ENCODE measurements at places on chromosomes 6 and 20.

- DNase-seq = no peak
Observed at GRCh38 chr20:2900845-2901592, 27.7 kb downstream of the PTPRA start.

- no peak for DNase-seq
Observed at GRCh38 chr20:44138867-44139266, 48.1 kb downstream of the JPH2 start.

- no peak for DNase-seq
Observed at GRCh38 chr6:163583558-163583957, 169.0 kb downstream of the QKI start.

DNA sequence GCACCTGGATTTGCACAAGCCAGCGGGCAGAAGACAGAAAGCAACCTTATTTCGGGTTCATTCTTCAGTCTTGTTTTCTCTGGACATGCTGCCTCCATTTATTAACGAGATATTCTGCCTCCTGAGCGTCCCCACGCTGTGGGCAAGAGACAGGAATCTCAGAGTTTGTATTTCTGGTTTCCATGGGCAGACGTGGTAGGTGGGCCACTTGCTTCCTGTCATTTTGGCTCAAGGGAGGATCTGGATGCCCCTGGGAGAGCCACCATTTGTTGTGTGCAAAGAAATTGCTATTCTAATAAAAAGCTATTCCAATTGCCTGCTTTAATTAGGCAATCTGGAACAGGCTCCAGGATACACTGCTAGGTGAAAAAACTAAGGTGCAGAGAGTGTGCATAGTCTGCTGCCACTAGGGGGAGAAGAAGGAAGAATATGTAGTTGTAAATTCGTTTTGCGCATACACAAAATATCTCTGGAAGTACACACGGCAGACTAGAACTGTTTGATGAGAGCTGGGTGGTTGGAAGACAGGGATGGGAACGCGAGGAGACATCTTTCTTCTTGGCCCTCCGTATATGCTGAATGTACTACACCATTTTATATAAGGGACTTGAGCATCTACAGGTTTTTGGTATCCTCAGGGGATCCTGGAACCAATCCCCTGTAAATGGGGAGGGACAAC, 30.1 kb upstream of the SLC16A10 start:
- DNase-seq = peak; percentile 21

GRCh38 chr20:32965581-32966373, 38.5 kb downstream of the SUN5 start:
- peak; percentile 66 for DNase-seq

DNA sequence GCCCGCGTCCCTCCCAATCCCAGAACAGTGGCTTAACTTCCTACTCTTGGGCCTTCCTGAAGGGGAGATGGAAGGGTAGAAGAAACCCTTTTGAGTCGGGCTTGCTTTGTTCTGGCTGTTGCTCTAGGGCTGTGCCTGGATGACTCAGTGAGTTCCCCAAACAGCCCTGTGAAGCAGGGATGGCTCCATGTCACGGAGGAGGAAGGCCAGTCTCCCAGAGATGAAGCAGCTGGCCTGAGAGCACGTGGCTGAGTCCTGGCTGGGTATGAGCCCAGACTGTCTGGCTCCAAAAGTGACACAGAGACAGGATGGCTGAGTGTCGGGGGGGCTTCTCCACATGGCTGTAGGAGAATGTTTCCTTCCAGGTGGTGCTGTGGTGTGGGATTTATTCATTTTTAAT, 4.6 kb downstream of the SYTL3 start:
- no peak for DNase-seq

GRCh38 chr20:20931632-20932031, 174.5 kb downstream of the LINC00237 start:
- DNase-seq = no peak

DNA sequence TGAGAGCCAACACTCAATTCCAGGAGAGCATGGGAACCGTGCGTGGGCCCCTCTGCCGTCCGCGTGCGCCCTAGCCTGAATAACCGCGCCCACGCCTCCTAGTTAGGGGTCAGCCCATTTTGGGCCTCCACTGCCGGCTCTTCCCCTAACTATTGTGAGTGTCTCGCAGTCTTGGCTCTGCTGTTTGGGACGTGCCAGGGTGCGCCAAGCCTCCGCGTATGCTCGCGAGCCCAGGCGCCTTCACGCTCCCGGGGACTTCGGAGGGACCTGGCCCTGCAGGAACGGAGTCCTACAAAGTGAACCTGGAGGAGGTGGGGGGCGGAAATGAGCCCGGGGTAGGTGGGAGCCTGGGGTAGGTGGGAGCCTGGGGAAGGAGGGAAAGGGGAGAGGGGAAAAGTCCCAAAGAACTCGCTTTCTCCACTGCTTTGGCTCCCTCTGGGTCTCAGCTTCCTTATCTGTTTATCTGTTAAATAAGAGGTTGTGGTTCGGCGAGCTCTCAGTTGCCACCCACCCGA, 873 bp upstream of the GCM2 start:
- DNase-seq = no peak

DNA sequence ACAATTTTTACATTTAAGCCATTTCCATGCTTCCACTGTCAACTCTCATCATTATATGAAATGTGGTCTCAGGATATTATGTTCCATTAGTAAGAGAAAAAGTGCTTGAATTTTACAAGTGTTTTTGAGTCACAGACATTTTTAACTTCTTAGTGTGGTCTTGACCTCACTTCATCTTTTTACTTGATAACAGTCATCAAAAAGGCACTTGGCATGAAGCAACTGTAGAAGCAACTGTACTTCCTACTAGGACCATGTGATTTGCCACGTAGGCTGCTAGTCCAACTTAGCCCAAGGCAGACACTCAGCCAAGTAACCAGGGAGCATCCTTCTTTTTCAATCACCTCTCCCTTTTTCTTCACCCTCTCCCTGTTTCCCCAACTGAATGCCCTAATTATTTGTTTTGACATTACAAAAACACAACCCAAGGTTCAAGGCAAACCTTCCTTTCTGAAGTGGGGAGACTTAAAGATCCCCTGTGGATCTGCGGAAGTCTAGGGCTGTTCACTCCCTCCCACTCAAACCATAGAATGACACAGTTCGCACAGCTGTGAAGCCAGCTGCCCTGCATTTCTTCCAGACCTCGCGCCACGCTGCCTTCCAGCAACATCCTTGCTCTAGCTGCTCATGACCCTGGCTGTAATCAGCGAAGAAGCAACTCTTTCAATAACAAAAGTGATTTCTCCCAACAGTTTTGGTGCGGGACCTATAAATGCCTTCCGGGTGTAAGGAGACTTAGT, 45.0 kb downstream of the PHACTR1 start:
- no peak for DNase-seq

DNA sequence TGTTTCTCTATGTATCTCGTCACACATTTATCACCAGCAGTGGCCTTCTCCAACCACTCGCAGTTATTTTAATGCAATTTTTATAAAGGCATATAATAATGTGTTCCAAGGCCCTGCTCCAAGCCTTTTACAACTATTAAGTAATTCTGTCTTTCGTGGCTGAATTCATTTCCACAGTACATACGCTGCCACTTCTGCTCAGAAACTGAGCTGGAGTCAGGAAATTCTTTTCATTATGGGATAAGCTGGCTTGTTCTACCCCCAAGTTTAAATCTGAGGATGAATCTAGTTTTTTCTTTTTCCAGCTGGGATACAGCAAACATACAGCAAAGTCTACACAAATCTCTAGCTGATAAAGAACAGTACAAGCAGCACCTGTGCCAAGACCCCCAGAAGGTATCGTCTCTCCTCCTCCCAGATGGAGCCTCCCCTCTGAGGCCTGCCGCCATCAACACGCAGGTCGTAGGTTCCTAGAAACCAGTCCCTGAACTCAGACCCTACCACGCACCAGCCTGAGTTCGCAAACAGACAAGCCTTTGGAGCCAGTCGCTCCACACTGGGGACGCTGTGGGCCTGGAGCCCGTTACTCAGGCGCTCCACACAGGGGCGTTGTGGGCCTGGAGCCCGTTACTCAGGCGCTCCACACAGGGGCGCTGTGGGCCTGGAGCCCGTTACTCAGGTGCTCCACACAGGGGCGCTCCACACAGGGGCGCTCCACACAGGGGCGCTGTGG, 263.5 kb downstream of the THBS2 start:
- no peak for DNase-seq

DNA sequence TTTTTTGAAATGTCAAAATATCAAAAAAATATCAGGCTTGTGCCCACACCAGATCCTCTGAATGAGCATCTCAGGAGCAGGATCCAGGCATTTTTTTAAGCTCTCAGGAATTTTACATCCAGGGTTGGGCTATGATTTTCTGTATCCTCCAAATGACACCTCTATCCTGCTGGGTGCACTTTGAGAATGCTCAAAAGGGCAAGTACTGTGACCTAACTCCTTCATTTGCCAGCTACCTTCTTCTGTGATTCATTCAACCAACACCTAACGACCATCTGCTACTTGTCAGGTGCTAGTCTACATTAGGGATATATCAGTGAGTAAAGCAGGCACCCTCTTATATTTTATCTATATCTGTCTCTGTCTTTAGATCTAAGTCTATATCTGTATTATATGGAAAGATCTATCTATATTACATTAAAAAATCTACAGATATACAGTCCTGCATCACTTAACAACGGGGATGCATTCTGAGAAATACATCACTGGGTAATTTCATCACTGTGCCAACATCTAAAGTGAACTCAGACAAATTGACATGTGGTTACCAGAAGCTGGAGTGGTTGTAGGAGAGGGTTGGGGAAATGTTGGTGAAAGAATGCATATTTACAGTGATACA, 131.6 kb downstream of the KIF16B start:
- DNase-seq = no peak

- DNase-seq = no peak
Observed at GRCh38 chr20:23020230-23021018, 14.7 kb upstream of the SSTR4 start.

DNA sequence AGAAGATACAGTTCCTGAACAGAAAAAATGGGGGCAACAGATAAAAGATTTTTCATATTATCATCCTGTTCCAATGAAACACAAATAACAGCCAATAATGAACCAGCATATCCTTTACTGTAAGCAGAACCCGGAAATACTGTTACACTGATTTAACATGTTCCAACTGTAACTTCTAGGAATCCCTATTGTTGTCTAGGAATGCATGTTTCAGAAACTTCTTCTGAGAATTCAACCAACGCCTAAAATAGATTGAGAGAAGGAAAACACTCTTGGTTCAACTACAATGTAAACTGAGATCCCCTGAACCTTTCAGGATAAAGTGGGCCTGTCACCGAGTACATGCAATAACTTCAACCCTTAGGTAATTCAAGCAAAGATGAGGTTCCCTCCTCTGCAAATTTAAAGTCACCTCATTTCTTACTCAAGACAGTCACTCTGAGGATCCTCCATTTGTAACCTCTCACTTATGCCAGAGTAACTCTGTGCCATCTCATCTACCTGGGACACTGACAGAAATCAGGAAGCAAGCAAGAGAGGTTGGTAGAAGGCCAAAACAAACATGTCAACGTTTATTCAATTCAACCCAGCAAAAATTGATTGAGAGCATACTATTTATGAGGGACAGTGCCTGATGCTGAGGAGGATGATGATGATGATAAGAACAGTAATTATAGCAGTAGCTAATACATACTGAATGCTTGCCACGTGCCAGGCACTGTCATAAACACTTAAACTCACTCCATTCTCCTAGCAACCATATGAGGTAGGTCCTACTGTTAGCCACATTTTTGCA, 14.1 kb downstream of the UBE3D start:
- no peak for DNase-seq

GRCh38 chr6:149729824-149730223, 11.9 kb upstream of the LATS1 start:
- DNase-seq = no peak

- DNase-seq = no peak
Observed at GRCh38 chr6:164014346-164015087, 600.0 kb downstream of the QKI start.

DNA sequence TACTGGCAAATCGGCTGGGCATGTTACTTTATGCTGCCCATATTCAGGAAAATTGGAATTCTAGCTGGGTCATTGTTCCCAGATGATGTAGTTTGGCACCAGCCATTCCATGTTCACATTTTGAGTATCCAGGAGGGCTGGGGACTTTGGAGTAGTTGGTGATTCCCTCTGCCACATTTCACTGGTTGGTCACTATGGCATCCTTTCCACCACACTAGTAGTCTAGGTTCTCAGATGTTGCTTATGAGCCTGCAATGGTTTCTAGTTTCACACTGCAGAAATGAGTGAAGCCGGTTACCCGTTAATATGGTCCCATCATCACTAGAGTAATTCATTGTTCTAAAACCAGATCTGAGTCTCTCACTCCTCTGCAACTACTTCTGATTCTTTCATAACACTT, 4.6 kb downstream of the PTPN1 start:
- no peak for DNase-seq

GRCh38 chr6:143183666-143184065, 123.0 kb downstream of the AIG1 start:
- no peak for DNase-seq

- no peak for DNase-seq
Observed at GRCh38 chr6:16187176-16187575, 51.2 kb upstream of the GMPR start.

DNA sequence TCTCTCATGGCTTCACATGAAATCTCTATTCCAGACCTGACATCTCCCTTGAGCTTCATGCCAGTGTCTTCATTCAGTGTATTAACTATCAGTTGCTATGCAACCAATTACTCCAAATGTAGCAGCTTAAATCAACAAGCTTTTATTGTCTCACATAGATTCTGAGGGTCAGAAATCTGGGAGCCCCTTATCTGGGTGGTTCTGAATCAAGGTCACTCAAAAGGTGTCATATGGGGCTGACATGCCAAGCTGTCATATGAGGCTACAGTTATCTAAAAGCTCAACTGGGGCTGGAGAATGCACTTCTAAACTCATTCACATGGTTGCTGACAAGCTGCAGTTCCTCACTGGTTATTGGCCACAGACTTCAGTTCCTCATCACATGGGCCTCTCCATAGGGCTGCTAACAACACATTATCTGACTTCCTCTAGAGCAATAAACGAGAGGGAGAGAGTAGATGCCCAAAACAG, 7.3 kb upstream of the CGA start:
- DNase-seq = no peak

- DNase-seq = peak; percentile 44
Observed at GRCh38 chr20:25399037-25399430, 8.4 kb upstream of the ABHD12 start.

DNA sequence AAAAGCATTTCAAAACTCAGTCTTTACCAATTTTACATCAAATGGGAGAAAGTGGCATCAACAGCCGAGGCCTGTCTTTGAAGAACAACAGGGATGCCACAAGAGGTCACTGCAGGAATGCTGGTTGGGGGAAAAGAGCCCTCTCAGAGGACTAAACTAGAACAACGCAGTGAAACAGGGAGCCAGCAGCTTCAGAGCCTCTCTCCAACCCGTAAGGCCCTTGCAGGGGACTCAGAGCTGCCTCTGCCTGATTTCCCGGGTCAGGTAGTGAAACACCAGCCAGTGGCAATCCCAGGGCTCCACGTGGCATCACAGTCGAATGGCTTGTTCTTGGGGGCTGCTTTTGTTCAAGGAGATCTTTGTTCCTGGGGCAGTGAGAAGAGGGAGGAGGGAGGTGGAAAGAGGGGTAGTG, 55.0 kb upstream of the KCNK16 start:
- peak; percentile 15 for DNase-seq

DNA sequence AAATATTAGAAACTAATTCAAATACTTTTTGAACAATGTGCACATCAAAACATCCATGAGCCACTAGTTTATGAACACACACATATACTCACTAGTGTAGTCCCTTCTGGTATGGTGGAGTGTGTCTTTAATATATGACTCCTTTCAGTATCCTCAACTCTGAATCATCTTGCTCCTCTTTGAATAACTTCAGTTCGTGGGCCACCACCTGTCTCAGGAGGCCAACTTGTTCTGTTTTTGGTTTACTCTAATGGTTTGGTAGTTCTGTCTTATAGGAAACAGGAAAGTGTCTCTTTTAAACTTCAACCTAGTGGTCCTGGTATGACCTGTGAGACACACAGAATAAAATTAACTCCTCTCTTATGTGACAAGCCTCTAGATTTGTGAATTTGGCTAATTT, 55.6 kb downstream of the ZNF292 start:
- DNase-seq = no peak
